ENCODE measurements at places on chromosomes 3 and 15.

DNA sequence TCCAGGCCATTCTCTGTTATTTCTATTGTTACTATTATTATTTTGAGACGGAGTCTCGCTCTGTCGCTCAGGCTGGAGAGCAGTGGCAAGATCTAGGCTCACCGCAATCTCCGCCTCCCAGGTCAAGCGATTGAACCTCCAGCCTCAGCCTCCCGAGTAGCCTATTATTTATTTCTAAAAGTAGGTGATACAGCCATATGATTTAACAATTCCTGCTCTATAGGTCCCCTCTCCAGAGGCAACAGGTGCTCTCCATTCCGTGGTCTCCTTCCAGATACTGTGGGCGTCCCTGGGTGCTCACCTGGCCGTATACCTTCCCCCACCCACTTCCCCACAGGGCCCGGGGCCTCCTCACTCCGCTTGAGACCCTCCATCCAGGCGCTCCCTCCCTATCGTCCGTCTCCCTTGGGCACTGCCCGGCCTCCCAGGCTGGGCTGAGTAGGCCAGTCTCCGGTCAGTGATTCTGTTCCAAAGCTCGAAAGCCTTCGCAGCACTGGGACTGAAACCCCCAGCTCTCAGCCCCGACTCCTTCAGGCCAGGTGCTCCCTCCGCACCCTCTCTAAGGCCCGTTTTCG is 708 bp upstream of the PTPN23 start:
- DNase-seq = no peak

DNA sequence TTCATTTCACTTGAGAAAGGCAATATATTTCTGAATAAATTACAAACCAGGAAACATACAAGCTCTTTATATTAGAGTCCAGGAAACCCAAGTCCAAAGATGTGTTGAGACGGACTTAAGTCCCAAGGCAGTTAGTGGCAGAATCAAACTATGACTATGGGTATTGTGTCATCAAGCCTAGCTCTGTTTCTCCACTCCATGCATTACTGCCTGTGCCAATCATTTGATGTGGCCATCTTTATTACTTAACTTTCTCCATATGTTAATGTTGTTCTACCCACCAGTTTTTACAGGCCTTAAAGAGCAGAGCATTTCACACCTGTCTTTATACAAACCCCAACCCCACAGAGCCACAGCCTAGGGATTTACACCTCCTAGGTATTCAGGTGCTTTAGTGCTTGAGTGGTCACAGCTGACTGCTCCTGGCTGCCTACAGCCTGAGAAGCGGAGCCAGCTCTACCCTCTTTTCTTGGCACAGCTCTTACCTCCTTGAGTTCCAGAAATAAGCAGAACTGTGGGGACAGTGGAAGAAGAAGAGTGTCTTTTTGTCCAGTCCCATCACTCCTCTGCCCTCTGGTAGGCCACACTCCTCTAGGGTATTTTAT is 92.1 kb downstream of the DTWD1 start:
- DNase-seq = no peak

DNA sequence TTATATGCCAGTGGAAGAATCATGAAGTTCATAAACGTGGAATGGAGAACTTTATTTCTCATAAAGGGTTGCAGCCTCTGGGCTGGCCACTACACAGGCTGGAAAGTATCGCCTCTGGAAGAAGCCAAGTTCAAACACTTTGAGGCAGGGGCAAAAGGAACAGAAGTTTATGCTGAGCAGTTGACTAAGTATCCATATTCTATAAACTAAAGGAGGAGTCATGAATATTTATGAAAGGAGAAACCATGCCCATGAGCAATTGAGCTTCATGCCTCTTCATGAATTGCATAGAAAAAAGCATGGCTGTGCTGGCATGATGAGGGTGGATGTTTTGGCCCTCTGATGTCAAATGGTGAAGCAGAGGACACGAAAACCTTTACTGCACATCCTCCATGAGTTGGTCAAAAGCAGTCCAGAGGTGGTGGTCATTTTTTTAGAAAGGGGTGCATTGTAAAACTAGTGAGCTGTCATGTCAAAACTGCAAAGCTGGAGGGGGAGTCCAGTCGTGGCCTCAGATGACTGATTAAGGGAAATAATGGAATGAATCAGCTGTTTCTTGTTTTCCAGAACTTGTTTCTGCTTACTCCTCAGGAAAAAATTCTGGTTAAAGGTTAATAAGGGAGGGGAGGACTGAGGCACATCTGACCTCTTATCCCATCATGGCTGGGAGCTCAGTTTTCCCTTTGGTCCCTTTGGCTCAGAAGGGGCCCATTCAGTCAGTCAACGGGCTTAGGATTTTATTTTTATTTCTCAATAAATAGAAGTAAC is 276.7 kb downstream of the CHL1 start:
- DNase-seq = no peak

DNA sequence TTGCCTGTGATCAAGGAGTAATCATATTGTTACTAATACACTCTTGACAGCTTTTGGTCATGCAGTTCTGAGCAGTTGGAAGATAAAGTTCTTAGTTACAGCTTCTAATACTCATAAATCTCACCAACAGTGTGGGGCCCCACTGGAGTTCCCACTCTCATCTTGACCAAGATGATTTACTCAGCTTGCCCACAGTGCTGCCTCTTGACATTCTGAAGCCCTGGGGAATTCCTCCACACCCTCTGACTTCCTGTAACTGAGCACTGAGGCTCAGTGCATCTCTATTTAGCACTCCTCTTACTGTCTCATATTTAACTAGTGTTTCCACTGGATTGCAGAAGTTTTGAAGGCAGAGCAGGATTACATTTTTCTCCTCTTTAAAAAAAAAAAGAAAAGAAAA is 1.9 kb upstream of the ARL6IP5 start:
- DNase-seq = peak; percentile 28

- DNase-seq = no peak
These were observed 238.5 kb upstream of the LRRN1 start for GRCh38 chr3:3560591-3561311.

GRCh38 chr3:186997473-186997939 is 67.2 kb downstream of the ST6GAL1 start:
- DNase-seq = no peak

DNA sequence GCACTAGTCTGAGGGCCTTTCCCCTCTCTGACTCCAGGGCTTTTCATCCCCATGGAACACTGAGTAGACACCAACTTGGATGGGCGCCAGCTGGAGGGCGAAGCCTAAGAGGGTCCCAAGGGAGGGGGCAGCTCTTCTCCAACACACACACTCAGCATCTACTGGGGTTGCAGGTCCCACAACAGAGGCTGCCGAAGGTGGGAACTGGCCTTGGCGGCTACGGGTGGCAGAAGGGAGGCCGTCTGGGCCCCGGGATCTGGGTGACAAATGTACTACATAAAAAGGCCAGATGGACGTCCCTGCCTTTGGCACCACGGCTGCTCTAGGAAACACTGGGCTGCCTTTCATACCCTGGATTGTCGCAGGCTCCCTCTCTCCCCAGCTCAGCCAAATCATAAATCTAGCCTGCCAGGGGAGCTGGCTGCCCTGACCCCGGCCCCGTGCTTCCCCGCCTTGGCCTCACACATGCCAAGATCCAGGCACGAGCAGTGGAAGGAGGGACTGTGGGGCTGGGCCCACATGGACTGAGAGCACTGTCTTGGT is 31.5 kb downstream of the SEMA5B start:
- DNase-seq = no peak

DNA sequence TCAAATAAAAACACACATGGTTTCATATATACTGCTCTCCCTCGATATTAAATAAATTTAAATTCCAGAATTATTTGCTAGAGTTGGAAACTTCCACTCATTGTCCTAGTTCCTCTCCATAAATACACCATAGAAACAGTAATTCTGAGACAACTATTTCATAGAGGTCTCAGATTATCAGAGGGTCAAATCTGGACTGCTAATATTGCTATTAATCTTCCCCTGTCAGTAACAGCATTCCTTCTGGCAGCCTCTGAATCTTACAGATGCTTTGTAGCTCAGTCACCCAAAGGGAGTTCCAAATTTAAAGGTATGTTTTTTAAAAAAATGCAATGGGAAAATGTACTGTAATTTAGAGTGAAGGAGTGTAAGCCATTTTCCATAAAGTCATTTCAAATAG is 428.8 kb downstream of the PYDC2 start:
- no peak for DNase-seq

- no peak for DNase-seq
These were observed 747.9 kb upstream of the CCDC54 start for GRCh38 chr3:106629215-106629832.

GRCh38 chr3:47455806-47456452 is 19.8 kb downstream of the SCAP start:
- DNase-seq = no peak

DNA sequence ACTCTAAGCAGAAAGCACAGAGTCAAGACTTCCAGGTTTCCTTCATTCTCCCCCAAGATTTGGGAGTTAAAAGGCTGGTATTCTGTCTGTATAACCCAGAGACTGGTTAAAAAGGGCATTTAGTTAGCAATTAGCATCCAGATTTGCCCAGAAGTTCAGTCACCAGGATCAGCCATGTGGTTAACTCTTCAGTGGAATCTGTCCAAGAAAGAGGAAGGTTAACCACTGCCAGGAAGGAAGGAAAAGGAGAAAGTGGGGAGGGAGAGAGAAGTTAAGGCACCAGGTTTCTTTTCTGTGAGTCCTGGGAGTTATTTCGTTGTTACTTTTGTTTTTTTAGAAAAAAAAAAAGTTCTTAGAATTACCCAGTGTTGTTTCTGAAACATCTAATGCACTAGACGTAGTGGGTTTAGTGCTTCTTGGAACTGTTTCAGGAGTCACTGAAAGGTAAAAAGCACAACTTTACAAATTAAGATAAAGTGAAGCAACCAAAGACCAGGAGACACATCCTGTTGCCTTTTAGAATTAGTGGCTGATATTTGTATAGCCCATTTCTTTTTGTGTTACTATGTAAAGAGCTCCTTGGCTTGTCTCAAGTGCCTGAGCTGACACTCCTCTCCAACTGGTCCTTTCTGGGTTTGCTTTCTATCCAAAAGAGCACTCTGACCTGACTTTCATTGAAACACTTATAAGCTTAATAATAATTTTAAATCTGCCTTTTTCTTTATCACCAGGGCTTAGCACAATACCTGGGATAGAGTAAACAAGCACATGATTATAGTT is 128.6 kb downstream of the ABI3BP start:
- no peak for DNase-seq

GRCh38 chr3:66354001-66354400 is 133.2 kb downstream of the SLC25A26 start:
- no peak for DNase-seq

DNA sequence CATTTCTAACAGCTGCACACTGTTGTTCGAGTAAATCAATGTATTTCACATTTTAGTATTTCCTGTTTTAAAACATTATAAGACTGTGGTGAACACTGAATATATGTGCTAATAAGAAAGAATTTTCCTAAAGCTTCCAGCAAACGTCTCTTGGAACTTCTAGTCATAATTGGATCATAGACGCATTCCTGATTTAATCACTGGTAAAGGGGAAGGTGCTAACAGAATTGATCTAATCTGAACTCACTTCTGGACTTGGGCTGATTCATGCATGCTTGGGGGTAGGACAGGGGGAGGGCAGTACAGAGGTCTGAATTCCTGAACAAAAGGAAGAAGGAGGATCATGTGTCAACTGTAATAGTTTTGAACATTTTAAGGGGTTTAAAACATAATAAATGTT is 7.3 kb upstream of the LEKR1 start:
- no peak for DNase-seq

DNA sequence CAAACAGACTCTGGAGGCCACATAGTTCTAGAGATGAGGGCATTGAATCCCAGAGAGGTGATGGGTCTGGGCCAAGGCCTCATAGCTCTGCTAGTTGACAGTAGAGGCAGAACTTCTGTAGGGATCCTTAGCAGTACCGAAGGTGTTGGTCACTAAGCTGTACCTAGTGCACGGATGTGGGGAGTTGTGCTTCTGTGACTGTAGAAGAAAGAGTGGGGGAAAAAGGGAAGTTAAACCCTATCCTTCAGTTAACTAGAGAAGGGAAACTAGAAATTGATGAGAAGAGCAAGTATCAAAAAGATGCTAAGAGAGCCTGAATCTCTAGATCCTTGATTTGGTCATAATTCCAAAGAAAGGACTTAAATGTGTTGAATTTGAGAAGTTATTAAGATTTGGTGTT is 186.7 kb downstream of the NFKBIZ start:
- DNase-seq = no peak

GRCh38 chr15:61943992-61944391 is 116.3 kb downstream of the VPS13C start:
- no peak for DNase-seq

DNA sequence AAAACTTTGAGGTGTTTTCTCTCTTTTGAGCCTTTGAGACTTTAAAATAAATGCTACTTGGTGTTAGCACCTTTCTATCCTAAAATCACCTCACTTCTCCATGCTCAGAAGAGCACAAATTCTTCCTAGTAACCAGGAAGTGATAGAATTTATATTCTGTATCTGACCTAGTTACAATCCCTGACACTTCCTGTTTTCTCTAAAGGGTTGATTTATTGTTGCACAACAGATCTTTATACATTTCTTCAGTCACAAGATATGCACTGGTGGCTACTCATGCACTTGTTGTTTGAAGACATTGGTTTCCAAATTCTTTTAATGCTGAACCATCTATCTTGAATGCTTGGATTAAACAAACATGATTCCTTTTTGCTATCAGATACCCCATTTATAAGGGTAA is 47.2 kb upstream of the CNTN3 start:
- DNase-seq = no peak

DNA sequence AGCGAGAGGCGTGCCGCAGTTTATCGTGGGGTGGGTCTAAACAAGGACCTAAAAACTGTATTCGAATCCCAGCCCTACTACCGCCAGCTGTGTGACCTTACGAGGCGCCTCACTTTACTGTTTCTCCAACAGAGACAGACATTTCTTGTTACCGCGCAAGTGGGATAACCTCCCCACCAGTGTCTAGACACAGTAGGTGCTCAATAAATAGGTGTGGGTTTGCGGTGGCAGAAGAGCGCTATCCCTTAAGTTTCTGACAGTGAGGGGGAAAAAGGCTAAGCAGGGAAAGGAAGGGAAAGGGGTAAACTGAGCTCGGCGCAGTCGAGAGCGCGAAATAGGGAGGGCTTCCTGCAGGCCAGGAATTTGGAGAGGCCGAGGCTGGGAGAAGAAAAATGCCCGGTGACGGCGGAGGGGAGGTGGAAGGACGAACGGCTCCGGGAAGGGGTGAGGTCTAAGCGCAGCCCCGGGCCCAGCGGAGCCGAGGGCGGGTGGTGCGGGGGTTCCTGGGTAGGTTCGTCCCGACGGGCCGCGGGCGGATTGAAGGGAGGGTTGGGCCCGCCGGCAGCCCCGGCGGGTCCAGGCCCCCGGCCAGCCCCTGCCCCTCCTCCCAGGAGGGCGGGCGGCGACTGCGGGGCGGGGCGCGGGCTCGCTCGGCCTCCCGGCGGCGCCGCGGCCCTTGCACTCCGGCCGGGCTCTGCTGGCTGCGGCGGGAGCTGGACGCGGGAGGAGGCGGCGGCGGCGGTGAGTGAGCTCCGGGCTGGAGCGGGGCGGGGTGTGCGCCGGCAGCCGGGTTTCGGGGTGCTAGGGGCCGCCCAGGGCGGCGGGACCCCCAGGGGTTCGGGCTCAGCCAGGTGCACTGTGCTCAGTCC is at the start of gene CGNL1:
Gene CGNL1 (plus strand): TSS at position 679 of the 869 bp plus-strand sequence. CDS start 61,495 bp downstream, outside the sequence.
- DNase-seq = no peak

DNA sequence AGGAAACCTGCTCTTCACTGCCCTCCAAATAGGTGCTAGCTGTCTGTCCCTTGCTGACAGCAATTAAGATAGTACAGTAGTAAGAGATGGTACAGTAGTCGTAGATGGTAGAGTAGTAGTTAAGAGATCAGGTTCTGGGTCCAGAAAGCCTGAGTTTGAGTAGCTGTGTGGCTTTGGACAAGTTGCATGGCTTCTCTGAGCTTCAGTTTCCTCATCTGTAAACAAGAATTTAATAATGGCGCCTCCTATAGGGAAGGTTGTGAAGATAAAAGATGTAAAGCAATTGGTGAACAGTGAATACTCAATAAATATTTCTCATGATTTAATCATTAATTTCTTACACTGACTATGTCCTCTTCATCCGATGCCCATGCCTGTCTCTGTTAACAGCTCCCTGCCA is 86.9 kb upstream of the BCL6 start:
- no peak for DNase-seq
